Psoas muscle (tissue), 8 donors: ENCODE measurements at places on chromosomes 13 and 19. TPM values are rescaled to one million over a fixed set of nuclear protein-coding genes. Genes with fewer than 3 reads are reported as not detected.

DNA sequence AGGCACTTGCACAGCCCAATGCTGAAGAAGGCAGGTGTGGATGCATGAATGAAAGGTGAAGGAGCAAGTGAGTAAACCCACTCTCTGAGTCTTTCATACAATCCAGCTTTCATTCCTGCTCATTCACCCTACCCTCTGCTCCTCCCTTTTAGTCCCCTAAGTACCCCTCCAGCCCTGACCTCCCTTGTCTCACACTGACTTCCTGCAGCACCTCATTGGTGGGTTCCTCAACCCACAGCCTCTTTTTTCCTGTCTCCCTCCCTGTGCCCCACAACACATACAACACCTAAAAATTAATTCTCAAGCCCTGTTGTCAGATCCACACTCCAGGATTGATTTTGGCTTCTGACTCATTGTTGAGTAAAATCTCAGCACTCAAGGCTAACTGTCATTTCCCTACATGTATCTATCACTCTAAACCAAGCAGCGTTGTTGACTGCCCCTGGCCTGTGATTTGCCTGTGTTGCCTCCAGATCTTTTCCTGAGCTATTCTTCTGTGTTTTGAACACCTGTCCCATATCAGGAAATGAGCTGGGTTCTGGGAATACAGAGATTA lies 177.3 kb upstream of the SERP2 start:
- H3K27me3 ChIP-seq: no peaks in the 10 kb centered on the region
- H3K4me1 ChIP-seq: peaks cover 24% of the 10 kb centered on the region
- H3K4me3 ChIP-seq: no peak overlapping the region
- no peak for DNase-seq

GRCh38 chr19:45356760-45357444 lies 13.5 kb downstream of the ERCC2 start:
- H3K27me3 ChIP-seq: no peaks in the 10 kb centered on the region
- H3K4me1 ChIP-seq: no peaks in the 10 kb centered on the region
- H3K36me3 ChIP-seq: no peaks in the 10 kb centered on the region
- no peak for DNase-seq
- no peak overlapping the region for H3K4me3 ChIP-seq

- no peaks in the 10 kb centered on the region for H3K27me3 ChIP-seq
- no peaks in the 10 kb centered on the region for H3K4me1 ChIP-seq
- DNase-seq: no peak
Observed at GRCh38 chr13:38382946-38383345, 33.3 kb downstream of the UFM1 start.

DNA sequence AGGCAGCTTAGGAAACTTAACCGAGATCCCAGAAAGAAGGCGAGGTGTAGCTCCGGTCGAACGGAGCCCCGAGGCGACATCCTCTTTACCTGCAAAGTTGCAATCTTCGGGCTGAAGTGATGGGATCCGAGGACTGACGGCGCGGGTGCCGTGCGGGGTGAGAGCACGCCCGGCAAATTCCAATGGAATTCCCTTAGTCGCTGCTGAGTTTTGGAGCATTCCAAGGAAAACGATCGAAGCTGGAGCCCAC lies 141 bp downstream of the TRPC4 start:
- no peak for DNase-seq
- no peaks in the 10 kb centered on the region for H3K36me3 ChIP-seq
- H3K4me1 ChIP-seq: peaks cover 4% of the 10 kb centered on the region
- H3K27me3 ChIP-seq: peaks cover 13% of the 10 kb centered on the region

DNA sequence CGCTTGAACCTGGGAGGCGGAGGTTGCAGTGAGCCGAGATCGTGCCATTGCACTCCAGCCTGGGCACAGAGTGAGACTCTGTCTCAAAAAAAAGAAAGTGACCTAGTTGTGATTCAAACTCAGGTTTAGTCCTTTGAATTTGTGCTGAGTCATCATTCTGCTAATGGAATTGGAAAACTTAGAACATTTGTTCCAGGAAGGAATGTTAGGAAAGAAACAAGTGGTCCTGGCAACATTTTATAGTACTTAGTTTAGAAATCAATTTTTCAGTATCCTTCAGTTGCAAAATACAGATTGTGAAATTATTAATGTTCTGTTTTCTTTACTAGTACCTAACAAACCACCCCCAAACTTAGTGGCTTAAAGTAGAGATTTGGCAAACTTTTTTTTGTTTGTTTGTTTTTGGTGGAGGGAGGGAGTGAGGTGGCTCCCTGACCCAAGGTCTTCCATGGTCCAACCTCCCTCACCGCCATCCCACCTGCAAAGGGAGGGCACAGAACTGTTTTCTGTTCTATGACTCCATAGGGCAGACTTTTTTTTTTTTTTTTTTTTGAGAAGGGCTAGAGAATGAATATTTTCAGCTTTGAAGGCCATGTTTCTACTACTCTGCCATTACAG lies 9.2 kb upstream of the SULT2A1 start:
- no peak overlapping the region for H3K27ac ChIP-seq
- no peak overlapping the region for H3K4me3 ChIP-seq
- H3K27me3 ChIP-seq: no peaks in the 10 kb centered on the region
- no peaks in the 10 kb centered on the region for H3K4me1 ChIP-seq
- no peak for DNase-seq

DNA sequence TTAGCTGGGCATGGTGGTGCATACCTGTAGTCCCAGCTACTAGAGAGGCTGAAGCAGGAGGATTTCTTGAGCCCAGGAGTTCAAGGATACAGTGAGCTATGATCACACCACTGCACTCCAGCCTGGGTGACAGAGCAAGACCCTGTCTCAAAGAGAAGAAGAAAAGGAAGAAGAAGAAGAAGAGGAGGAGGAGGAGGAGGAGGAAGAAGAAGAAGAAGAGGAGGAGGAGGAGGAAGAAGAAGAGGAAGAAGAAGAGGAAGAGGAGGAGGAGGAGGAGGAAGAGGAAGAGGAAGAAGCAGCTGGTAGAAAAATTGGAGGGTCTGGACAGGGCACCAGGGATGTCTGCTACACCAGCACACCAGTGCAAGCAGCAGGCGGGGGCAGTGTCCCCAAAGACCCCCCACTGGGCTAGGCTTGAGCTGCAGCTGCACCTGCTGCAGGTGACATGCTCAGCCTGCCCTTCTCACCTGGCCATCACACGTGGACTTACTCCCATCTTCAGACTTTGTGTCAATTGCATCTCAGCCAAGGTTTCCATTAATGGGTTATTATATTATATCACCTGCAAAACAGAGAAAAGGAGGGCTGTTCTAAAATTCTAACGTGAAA lies 180.9 kb upstream of the ZNF507 start:
- no peak for DNase-seq
- H3K4me3 ChIP-seq: no peak overlapping the region
- no peaks in the 10 kb centered on the region for H3K36me3 ChIP-seq
- H3K27ac ChIP-seq: no peak overlapping the region

GRCh38 chr13:48727241-48728011 lies 73.7 kb downstream of the CYSLTR2 start:
- H3K27ac ChIP-seq: no peak overlapping the region
- DNase-seq: no peak
- no peak overlapping the region for H3K4me3 ChIP-seq
- no peaks in the 10 kb centered on the region for H3K36me3 ChIP-seq
- H3K4me1 ChIP-seq: no peaks in the 10 kb centered on the region
- no peaks in the 10 kb centered on the region for H3K27me3 ChIP-seq

The PTPRH gene
- 0.18 TPM for total RNA-seq
